ENCODE measurements at places on chromosomes 3 and 15.

DNA sequence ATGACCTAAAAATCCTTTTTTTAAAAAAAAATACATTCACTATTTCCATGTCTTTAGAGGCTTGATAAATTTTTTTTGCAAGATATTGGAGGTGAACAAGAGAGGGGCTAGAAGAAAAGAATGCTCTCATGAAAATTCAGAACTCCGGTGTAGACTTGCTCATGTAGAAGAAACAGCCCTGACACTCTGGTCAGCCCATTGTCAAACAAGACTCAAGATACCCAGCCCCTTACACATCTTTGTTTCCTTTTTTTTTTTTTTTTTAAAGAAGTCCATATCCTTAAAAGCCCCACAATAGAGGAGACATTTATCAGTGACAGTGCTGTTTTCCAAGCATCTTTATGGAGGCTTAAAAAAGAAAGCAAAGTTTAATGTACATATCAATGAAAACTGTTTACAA, 196.8 kb upstream of the RORA start:
- H3K27me3 ChIP-seq, result peaks cover 33% of the 10 kb centered on the region
- no peak overlapping the region for H3K4me3 ChIP-seq
- H3K27ac ChIP-seq, result no peak overlapping the region
- no peaks in the 10 kb centered on the region for H3K36me3 ChIP-seq

- no peak overlapping the region for H3K27ac ChIP-seq
- no peaks in the 10 kb centered on the region for H3K4me1 ChIP-seq
- H3K27me3 ChIP-seq, result no peaks in the 10 kb centered on the region
- H3K4me3 ChIP-seq, result no peak overlapping the region
- DNase-seq, result no peak
These were observed 108.5 kb downstream of the LRRC28 start for GRCh38 chr15:99359769-99360168.

- no peak overlapping the region for H3K27ac ChIP-seq
- H3K27me3 ChIP-seq, result no peaks in the 10 kb centered on the region
- no peak for DNase-seq
- H3K4me1 ChIP-seq, result peaks cover 8% of the 10 kb centered on the region
- no peaks in the 10 kb centered on the region for H3K36me3 ChIP-seq
- H3K4me3 ChIP-seq, result no peak overlapping the region
These were observed 57.5 kb upstream of the CSPG4 start for GRCh38 chr15:75770131-75770530.

GRCh38 chr3:71621825-71622537, 38.5 kb upstream of the FOXP1 start:
- H3K27me3 ChIP-seq, result peaks cover 12% of the 10 kb centered on the region
- H3K36me3 ChIP-seq, result no peaks in the 10 kb centered on the region
- DNase-seq, result no peak
- no peak overlapping the region for H3K4me3 ChIP-seq
- no peaks in the 10 kb centered on the region for H3K4me1 ChIP-seq

DNA sequence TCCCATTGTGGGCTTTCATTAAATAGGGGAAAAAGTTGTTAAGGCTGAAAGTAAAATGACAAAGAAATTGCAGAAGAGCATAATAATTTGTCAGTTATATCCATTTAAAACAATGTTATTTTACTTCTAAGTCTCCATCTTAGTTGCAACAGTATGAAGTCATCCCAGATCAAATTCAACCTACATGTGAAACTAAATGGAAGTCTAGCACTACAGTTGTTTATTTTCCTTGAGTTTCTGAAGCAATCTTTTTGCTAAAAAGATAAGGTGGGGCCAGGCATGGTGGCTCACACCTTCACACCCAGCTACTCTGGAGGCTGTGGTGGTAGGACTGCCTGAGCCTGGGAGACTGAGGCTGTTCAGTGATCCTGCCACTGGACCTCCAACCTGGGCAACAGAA, 80.2 kb downstream of the DPH6 start:
- no peak for DNase-seq
- no peak overlapping the region for H3K4me3 ChIP-seq
- no peak overlapping the region for H3K27ac ChIP-seq
- no peaks in the 10 kb centered on the region for H3K27me3 ChIP-seq
- H3K4me1 ChIP-seq, result no peaks in the 10 kb centered on the region
- no peaks in the 10 kb centered on the region for H3K36me3 ChIP-seq

GRCh38 chr15:79067969-79068368, 22.6 kb downstream of the RASGRF1 start:
- peaks cover 92% of the 10 kb centered on the region for H3K27me3 ChIP-seq
- no peaks in the 10 kb centered on the region for H3K36me3 ChIP-seq
- DNase-seq, result no peak

- no peaks in the 10 kb centered on the region for H3K27me3 ChIP-seq
- peaks cover 8% of the 10 kb centered on the region for H3K4me1 ChIP-seq
- DNase-seq, result no peak
- peaks cover 4% of the 10 kb centered on the region for H3K36me3 ChIP-seq
These were observed 10.2 kb downstream of the ZNF445 start for GRCh38 chr3:44467241-44467640.

DNA sequence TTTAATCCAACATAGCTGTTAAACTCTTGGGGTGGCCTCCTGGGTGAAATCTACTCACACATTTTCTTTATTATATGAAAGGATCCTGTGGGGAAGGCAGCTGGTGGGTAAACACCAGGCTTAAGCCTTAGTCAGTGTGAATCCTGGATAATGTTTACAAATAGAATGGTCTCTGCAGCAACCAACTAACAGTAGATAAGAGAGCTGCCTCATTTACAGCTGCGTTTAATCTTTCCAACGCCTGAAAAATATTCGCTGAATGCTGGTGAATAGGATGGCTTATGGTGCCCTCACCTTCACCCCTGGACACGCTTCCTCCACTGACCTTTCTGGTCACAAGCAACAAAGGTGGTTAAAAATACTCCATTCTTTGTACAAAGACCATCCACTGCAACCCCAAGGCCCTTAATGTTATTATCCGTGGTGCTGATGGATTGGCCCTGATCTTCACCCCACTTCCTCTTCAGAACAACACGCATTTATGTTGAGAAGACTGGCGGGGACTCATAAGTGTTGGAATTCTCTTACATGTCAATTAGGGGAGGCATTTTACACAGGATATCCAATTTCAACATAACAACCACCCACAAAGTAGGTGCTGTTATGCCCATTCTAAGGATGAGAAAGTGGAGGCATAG, 120.0 kb upstream of the FRMD4B start:
- no peak overlapping the region for H3K4me3 ChIP-seq
- no peak overlapping the region for H3K27ac ChIP-seq
- no peaks in the 10 kb centered on the region for H3K4me1 ChIP-seq
- no peak for DNase-seq
- H3K36me3 ChIP-seq, result no peaks in the 10 kb centered on the region
- no peaks in the 10 kb centered on the region for H3K27me3 ChIP-seq

DNA sequence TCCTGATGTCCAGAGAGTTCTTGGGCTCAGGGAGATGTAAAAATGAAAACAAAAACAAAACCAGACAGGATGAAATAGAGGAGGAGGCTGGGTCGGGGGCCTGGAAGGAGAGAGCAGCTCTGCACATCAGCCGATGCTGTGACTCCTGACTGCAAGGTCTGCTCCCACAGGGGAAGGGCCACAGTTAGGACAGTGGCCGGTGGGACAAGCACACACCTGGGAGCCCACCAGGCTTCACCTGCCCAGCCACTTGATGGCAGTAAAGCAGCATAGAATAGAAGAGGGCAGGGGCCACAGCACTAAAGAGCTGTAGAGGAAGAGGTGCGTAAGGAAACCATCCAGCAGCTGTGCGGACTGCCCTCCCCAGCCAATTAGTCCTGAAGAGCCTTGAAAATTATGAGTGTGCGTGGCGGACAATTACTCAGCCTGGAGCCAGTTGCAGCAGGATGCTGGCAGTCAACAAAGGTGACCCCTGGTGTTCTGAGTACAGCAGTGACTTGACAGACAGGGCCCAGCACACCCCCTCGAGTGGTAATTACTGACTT, 29.8 kb downstream of the ALS2CL start:
- H3K36me3 ChIP-seq, result peaks cover 11% of the 10 kb centered on the region
- H3K4me3 ChIP-seq, result no peak overlapping the region
- peak; percentile 26 for DNase-seq
- H3K27ac ChIP-seq, result no peak overlapping the region

DNA sequence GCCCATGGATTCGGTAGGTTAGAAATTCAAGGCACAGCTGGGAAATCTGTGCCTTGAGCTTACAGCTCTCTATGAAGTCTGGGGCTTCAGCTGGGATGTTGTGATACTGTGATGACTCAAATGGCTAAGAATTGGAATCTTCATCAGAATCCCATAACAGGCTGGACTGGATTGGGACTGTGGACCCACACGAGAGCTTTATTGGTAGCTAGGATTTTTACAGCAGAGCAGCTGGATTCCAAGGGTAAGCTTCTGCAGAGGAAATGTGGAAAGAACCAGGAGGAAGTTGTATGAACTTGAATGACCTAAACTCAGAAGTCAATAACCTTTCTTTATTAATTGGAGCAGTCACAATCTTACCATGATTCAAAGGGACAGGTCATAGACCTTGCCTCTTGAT, 1187.1 kb downstream of the ROBO1 start:
- no peaks in the 10 kb centered on the region for H3K27me3 ChIP-seq
- H3K36me3 ChIP-seq, result no peaks in the 10 kb centered on the region
- no peaks in the 10 kb centered on the region for H3K4me1 ChIP-seq
- DNase-seq, result no peak

GRCh38 chr15:38609097-38609738, 44.6 kb upstream of the RASGRP1 start:
- H3K4me1 ChIP-seq, result no peaks in the 10 kb centered on the region
- H3K27ac ChIP-seq, result no peak overlapping the region
- H3K4me3 ChIP-seq, result no peak overlapping the region
- H3K27me3 ChIP-seq, result no peaks in the 10 kb centered on the region
- no peak for DNase-seq
